ENCODE measurements at places on chromosomes 4 and X. TPM values are rescaled to one million over a fixed set of nuclear protein-coding genes. Genes with fewer than 3 reads are reported as not detected.

DNA sequence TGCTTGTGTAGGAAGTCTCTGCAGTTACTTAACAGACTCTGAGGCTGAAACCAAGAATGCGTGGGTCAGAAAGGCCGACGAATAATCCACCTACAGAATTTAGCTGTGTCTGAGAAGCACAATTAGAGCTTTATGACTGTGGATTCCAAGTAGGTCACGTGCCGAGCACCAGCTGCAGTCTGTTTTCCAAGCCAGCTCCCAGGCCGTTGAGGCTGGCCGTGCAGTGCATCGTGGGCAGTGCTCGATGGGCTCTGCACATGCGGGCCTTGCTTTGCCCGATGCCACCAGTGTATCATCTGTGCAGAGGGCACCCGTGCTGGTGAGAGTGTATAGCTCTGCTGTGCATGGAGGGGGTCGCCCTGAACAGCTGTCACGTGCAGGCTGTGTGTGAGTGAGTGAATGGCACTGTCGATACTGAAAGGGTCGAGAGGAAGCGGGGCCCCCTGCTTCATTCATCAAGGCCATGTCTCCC, 67.5 kb upstream of the CLDN34 start:
- no peaks in the 10 kb centered on the region for H3K27me3 ChIP-seq
- no peak for DNase-seq
- no peak overlapping the region for H3K27ac ChIP-seq
- H3K4me3 ChIP-seq, result no peak overlapping the region
- H3K4me1 ChIP-seq, result no peaks in the 10 kb centered on the region
- H3K36me3 ChIP-seq, result no peaks in the 10 kb centered on the region

- H3K4me3 ChIP-seq, result no peak overlapping the region
- no peaks in the 10 kb centered on the region for H3K36me3 ChIP-seq
- H3K4me1 ChIP-seq, result no peaks in the 10 kb centered on the region
- no peak overlapping the region for H3K27ac ChIP-seq
These were observed 35.7 kb downstream of the MAOB start for GRCh38 chrX:43846558-43846957.

- H3K4me1 ChIP-seq, result no peaks in the 10 kb centered on the region
- H3K27ac ChIP-seq, result no peak overlapping the region
- no peaks in the 10 kb centered on the region for H3K36me3 ChIP-seq
- DNase-seq, result no peak
- H3K27me3 ChIP-seq, result no peaks in the 10 kb centered on the region
These were observed 185.3 kb upstream of the WDFY3 start for GRCh38 chr4:85151786-85152185.

Gene RGN
- total RNA-seq, result 0.53 TPM

Data from Peyer's patch (tissue), 4 donors.